ENCODE measurements at places on chromosomes 6 and 20.

GRCh38 chr6:37239950-37240713, 17.4 kb upstream of the TBC1D22B start:
- DNase-seq, result peak; percentile 59

DNA sequence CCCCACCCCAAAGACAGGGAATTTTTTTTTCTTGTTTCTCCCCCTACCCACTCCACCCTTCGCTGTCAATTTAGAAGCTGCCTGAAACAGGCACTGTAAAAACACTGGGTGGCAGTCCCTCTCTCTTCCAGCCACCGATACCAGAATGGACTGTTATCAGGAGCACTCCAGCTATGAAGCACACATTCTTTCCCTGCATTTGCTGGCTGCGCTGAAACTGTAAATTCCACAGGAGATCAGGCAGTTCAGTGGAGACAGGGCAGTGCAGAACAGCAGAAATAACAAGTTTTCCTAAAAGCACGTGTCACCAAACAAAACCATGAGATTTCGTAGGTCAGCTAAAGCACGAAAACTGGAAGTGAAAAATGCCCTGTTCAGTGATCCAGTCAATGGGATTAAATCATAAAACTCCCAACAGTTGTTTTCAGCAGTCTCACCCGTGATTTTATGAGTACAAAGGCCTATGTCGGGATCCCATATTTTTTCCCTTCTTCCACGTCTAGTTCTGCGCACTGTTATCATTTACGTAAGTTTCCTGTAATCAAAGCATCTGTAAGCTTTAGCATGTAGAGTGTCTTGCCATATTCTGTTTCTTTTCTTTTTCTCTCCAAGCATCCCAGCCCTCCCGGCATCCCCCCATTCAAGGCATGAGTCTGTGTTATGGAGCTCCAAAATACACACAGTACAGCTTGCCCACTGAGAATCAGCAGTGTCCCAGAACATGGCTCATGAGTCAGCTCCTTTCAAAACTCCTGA, 359.9 kb upstream of the EPHA7 start:
- no peak for DNase-seq

DNA sequence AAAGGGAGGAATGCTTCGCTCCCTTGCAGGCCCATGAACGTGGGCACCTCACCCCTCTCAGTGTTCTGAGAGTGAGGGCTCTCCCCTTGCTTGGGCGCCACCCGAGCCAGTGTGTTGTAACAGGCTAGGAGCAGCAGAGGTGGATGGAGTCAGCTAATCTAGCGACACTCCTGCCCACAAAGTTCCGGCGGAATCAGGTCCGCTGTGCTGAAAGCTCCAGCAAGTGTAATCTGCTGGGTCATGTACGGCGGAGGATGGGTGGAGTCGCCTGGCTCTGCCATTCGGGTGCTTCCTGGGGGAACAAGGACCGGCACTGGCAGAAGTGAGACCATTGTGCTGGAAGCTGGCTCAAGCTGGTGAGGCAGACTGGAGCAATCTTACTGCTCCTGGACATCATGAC, 1310.1 kb downstream of the EPHA7 start:
- no peak for DNase-seq

GRCh38 chr6:99349171-99350141, at the start of gene FAXC:
FAXC (minus strand) TSS chr6:99349674; CDS start chr6:99349372, 302 bp downstream.
- DNase-seq, result no peak

DNA sequence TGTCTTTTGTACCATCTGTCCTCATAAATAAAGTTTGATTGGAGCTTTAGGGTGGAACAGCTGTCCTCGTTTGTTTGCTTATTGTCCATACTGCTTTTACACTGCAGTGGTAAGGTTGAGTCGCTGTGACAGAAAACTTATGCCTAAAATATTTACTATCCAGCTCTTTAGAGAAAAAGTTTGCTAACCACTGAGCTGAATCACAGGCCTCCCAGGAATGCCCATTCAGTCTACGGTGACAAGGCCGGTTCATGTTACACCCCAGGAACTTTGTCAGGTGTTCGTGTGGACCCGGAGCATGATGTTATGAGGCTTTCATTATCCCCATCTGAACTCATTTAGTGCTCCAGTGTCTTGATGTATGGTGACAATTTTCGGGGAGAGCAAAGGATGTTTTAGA, 401.1 kb downstream of the SAMD5 start:
- no peak for DNase-seq

- no peak for DNase-seq
These were observed 255.1 kb downstream of the RNGTT start for GRCh38 chr6:88708197-88708744.

DNA sequence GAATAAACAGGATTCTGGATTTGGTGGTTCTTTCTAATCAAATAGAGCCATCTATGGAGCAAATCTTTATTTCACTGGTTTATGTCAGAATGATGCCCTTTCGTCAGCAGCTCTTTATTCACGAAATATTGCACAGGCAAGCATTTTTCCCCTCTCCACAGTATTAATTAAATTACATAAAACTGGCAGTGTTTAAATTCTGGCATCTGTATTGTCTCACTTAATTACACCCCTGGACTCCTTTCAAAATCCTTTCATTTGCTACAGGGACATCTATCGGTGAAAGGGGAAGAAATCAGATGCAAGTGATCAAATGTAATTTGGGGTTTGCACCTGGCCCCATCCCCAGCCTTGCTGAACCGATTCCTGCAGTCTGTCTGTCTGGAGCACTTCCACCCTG, 801.9 kb downstream of the QKI start:
- no peak for DNase-seq

DNA sequence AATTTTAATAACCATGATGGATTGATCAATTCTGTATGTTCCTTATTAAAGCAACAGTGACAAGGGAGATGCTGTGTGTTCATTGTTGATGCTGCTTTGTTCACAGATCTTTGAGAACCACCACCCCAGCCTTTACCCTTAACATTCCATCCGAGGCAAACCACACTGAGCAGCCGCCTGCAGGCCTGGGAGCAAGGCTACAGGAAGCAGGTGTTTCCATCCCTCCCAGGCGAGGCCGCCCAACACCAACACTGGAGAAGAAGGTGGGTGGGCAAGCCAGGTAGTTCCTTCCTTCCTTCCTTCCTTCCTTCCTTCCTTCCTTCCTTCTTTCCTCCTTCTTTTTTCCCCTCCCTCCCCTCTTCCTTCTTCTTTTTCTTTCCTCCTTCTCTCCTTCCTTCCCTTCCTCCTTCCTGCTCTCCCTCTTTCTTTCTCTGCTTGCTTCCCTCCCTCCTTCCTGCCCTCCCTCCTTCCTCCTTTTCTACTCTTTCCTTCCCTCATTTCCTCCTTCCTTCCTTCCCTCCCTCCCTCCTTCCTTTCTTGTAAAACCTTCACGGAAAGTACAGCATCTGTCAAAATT, 13.7 kb downstream of the TTLL2 start:
- DNase-seq, result no peak

GRCh38 chr6:167779129-167779992, 47.4 kb upstream of the AFDN start:
- no peak for DNase-seq

GRCh38 chr6:168411793-168412192, 29.2 kb upstream of the SMOC2 start:
- DNase-seq, result no peak

- no peak for DNase-seq
These were observed 82.5 kb upstream of the BHLHE23 start for GRCh38 chr20:63089051-63089907.

GRCh38 chr20:22795871-22796270, 211.5 kb upstream of the FOXA2 start:
- no peak for DNase-seq

DNA sequence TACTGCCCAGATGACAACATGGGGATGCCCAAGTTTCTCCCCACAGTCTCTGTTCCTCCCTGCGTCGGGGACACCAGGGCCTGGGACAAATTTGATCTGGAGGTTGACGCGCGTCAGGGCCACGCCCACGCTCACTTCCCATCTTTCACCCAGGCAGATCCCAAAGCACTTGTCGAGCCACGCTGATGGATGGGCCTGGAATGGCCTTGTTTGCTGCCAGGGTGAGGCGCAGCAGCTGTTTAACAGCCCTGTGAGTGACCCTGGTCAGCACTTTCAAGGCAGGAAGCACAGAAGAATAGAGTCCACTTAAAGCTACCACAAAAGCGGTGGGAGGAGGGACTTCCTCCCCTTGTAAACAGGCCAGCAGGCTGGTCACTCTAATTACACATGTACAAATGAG, 324.7 kb upstream of the JARID2 start:
- DNase-seq, result no peak

GRCh38 chr20:57707849-57708693, 1.7 kb downstream of the PMEPA1 start:
- no peak for DNase-seq

All from CD8-positive, alpha-beta T cell (primary cell).